ENCODE measurements at places on chromosomes 5 and 9.

GRCh38 chr9:132597073-132597775 is 14.8 kb downstream of the BARHL1 start:
- no peak for DNase-seq

DNA sequence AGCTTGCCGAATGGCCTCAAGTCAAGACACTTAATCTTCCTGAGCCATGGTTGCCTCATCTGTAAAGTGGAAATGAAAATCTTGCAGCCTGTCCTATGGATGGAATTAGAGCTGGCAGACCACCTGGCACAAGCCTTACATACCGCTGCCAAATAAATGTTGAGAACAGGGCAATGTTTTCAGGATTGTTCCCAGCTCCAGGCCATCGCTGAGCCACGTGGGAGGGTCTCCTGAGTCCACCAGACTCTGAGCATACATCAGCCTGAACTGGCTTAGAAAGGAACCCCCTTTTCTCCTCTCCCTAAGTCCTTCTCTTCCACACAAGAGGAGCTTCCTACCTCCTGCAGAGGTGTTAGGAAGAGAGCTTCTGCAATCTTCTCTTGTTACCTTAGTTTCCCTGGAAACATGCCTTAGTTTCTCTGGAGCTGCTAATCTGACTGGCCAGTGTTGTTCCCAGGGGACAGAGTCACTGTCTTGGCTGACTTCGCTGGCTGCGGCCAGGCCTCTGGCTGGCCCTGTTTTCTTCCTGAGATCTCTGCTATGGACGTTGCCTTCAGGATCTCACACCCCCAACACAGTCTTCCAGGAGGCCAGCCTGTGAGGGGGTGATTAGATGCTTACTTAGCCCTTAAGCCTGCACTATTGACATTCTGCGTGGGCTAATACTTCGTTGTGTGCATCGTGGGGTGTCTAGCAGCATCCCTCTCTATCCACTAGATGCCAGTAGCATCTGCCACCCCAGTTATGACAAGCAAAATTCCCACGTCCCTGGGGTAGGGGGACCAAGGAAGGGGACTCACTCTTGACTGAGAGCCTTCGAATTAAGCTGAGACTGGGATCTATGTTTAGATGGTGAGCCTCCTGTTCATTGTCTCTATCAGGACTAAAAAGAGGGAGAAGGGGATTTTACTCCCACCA is 62.2 kb downstream of the BOD1 start:
- no peak for DNase-seq

DNA sequence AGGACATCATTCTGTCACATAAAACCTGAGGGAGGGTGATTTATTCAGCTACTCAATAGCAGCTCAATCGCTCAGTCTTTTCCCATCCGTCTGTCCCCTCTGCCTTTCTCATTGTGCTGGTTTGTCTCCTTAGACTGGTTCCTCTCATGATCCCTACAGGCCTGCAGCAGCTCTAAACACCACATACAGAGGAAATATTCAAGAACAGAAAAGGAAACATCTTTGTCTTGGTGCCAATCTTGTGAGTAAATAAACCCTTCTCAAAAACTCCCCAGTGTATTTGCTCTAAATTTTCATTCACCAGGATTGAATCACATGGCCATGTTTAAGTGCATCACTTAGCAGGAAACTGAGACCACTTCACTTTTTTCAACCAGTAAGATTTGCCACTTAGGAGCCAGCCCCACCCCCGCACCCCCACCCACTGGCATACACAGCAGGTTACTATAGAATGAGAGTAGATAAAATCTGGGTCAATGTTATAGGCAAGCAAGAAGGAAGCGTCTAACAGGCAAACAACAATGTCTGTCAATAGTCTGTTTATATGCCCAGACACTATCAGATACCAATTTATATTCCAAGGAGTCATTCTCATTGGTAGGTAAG is 895.5 kb upstream of the DMAC1 start:
- DNase-seq = no peak

DNA sequence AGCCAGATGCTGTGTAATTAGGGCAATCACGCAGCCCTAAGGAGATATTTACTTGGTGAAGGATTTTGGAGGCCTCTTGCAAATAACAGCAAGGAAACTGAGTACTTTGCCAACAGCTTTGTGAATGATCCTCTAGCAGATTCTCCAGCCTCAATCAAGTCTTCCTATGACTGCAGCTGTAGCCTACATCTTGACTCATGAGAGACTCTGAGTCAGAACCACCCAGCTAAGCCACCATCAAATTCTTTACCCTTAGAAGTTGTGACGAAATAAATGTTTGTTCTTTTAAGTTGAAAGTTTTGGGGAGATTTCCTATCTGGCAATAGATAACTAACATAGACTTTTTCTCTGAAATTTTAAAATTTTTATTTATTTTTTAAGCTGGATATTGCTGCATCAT is 237.6 kb upstream of the CCNH start:
- no peak for DNase-seq

DNA sequence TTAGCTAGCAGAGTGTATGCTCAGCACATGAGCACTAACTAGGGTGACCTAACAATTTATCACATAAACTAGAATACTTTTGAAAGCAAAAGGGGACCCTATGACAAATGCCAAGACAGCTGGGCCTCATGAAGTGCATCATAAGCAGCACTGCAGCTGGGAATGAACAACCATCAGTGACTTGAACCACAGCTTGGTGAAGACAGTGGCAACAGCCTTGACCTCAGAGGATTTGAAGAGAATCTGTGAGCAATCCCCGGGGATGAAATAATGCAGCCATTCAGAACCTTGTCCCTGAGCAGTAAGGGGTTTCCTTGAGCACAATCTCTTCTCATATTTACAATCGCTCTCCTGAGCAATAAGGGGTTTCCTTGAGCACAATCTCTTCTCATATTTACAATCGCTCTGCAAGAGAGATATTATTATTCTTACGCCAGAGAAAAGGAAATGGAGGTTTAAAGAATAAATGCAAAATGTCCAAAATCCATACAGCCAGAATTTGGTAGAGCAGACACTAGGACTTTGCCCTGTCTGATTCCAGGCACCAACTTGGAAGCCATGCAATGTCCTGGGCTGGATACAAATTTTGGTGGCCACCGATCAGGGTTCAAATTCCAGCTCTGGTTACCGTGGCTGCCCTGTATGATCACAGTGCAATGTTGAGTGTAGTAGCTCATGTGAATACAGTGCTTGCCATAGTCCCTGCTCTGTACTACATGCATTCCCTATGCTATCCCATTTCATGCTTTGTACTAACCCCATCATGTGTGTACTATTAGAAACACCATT is 846 bp upstream of the NSG2 start:
- DNase-seq = no peak

- no peak for DNase-seq
Measured at GRCh38 chr9:109781541-109782197, 1.7 kb downstream of the PALM2AKAP2 start.

GRCh38 chr9:137157618-137158415 is 12.0 kb downstream of the LRRC26 start:
- DNase-seq = no peak

- DNase-seq = no peak
Measured at GRCh38 chr5:158023266-158023665, 164.3 kb upstream of the CLINT1 start.

DNA sequence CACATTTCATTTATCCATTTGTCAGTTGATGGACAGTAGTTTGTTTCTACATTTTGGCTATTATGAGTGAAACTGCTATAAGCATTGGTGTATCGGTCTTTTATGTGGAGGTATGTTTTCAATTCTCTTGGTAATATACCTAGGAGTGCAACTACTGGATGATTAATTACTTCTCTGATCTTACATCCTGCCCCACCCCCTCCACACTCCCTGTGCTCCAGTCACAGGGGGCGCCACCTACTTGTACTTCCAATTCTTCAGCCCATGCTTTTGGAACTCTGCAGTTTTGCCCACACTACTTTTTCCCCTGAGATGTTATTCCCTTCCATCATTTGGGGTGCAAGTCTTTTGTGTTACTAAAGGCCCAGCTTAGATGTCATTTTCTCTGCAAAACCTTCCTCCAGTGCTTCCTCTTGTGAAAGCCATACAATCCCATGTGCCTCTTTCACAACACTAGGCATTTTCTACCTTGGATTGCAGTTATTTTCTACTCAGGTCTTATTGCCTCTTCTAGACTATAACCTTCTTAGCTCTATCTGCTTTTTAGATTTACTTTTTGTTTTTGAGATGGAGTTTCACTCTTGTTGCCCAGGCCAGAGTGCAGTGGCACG is 42.1 kb downstream of the SEC61B start:
- no peak for DNase-seq

DNA sequence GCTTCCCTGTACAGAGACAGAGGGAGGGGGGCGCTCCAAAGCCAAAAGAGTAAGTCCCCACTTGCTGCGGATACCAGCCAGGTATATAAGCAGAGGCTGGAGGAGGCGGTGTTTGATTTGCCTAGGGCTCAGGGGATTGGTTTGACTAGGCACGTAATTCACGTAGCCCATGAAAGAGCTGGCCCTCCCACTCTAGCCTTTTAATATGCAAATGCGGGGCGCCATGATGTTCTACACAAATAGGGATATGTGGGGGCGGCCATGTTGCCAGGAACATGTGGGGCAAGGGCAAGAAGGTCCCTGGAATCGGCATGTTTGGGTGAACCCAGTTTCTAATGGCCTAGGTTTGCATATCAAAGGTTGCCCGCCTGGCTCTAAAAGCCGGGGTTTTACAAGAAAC is 3.3 kb upstream of the PRLR start:
- DNase-seq = no peak

GRCh38 chr5:24535646-24536045 is 109.1 kb downstream of the CDH10 start:
- DNase-seq = no peak

GRCh38 chr9:20698782-20699181 is 14.7 kb downstream of the FOCAD start:
- DNase-seq = no peak

DNA sequence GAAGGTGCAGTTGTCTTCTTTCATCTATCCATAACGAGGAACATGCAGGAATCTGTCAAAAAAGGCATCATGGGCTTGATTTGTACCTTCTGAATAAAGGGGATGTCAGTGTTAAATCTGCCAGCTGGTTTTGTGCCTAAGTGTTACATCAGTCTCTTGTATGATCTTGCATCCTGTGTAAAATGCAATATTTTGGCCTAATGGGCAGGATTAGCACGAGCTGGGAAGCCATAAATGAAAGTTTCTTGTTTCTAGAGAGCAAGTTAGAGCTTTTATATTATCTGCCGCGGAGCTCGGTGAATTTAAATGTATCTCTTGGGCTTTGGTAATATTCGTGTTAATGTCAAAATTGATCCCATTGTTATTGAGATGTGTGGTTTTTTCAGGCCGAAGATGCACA is 526.1 kb upstream of the WWC1 start:
- DNase-seq = no peak

DNA sequence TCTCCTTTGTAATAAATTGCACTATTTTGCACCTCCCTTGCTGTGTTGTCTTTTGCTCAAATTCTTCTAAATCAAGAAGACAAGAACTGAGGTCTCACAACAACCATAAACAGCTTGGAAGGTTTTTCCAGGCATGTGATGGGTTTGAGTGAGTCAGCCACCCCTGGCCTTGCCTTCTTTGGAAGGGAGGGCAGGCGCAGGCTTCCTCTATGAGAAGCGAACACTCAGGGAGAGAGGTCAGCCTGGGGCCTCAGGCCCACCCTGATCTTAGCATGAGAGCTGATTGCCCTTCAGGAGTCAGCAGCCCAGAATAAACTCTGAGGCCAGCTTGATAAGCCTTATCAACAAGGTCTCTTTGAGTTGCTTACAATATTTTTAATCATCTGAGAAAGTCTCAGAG is 31.6 kb downstream of the S1PR3 start:
- no peak for DNase-seq

- no peak for DNase-seq
Measured at GRCh38 chr5:63959177-63959982, 2.9 kb downstream of the HTR1A start.

DNA sequence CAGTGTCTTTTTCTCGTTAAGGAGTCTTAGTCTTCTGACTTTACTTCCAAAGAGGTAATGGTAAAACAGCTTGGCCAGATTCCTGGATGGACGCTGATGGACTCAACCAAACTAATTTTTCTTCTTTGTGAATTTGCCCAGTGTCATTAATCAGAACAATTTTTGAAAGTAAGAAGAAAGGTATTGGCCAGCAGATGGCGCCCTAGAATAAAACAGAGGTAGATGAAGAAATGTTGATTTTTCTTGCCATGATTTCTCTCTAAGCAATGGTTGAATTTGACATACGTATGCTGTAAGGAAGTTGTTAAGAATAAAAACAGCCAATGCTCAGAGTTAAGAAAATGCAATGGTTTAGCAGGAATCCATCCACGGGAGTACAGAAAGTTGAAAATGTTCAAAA is 500.0 kb downstream of the DIRAS2 start:
- DNase-seq = peak; percentile 48

GRCh38 chr5:61450493-61451279 is 118.6 kb downstream of the ZSWIM6 start:
- DNase-seq = peak; percentile 11

GRCh38 chr9:136311051-136312008 is 7.4 kb upstream of the CCDC187 start:
- DNase-seq = peak; percentile 50

DNA sequence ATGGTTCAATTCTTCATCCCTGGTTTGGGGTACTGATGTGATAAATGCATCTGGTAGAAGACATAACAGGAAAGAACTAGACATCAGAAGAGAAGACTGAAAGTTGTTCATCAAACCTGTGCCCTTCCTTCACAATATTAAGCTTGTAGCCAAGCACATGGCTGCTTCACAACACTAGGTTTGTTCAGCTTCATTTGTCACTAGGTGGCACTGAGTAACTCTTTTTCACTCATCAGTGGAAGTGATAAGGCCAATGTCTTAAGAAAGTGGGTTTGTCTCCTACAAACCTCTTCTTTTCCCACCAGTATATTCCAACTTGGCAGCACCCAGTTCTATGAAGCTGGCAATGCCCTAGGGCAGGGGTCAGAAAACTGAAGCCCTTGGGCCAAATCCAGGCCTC is 26.9 kb downstream of the ZNF484 start:
- DNase-seq = no peak

GRCh38 chr9:81092057-81092456 is 597.3 kb downstream of the TLE1 start:
- no peak for DNase-seq

GRCh38 chr5:131277875-131278740 is 14.3 kb downstream of the CDC42SE2 start:
- DNase-seq = no peak

GRCh38 chr9:108897324-108898096 is 35.4 kb downstream of the ACTL7A start:
- DNase-seq = no peak

- DNase-seq = no peak
Measured at GRCh38 chr5:95134326-95134725, 150.6 kb downstream of the MCTP1 start.

DNA sequence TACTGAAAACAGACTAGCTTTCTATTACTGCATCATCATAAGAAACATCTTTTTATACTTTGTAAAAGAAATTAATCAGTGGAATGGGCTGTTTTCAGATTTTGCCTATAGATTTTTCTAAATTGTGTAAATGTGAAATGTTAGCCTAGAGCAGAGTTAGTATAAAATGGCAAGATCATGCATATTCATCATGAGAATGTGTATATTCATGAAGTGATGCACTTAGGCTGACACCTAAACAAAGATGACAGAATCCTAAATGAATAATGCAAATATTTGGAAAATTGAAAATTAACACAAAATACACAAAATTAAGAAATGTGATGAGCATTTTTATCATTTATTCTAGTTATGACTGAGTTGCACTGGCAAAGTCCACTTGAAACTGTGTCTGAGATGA is 57.2 kb downstream of the SPTLC1 start:
- DNase-seq = no peak
